Activated T-cell treated with anti-CD3 and anti-CD28 coated beads for 1 hour (primary cell): ENCODE measurements at places on chromosomes 2 and 18.

- no peak for DNase-seq
Measured at GRCh38 chr2:91442246-91442905, 2750.9 kb downstream of the RPIA start.

DNA sequence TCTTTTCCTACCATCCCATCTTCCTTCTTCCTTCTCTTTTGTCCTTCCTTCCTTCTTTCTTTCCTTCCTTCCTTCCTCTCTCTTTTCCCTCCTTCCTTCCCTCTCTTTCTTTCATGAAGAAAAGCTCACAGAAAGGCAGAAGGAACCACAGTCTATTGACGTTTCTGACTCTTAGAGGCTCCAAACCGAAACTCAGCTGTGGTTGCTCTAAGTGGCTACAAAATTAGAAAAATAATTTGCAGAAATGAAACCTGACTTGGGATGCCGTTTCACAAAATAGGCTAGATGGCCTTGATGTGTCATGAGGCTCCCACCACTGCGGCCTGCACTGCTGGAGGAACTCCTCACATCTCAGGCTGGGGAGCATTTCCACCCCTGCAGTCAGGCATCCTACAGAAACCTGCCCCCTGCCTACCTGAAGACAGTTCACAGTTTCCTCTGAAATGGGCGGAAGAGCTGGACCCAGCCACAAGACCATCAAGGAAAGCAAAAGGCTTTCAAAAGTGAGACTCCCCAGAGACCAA, 165.6 kb downstream of the SMAD7 start:
- no peak for DNase-seq

GRCh38 chr2:105231232-105231619, 10.3 kb upstream of the GPR45 start:
- no peak for DNase-seq

DNA sequence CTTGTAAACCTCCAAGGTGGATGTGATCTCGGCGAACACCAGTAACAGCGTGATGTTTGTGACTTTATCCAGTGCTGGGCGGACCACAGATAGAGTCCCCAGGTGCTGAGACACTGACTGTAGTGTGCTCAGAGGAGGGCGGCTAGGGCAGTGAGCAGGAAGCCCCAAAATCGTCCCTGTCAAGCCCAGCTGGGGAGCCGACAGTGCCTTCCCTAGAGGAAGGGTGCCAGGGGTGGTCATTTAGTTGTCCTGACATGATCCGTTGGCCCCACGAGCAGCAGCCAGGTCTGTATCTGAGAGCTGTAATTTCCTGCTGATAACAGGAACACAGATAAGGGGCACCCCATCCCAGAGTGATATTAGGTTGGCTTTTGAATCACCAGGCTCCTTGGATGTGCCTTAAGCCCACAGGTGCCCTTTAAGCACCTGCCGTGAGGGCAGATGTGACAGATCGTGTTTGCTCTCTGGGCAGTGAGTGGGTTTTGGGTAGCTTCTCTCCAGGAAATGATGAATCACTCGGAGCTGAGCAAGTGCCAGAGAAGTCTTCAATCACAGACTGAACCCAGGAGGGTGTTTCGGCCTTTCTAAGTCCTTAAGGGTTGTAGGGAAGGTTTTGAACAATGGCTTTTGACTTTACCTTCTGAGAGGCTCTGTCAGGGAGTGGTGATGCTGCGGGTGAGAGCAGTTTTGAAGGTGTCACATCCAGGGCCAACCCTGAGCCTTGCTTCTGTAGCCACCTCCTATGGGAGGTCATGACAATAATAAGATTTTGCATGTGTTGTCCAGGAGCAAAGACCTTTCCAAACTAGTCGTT, 7.7 kb downstream of the LPIN1 start:
- peak; percentile 43 for DNase-seq

DNA sequence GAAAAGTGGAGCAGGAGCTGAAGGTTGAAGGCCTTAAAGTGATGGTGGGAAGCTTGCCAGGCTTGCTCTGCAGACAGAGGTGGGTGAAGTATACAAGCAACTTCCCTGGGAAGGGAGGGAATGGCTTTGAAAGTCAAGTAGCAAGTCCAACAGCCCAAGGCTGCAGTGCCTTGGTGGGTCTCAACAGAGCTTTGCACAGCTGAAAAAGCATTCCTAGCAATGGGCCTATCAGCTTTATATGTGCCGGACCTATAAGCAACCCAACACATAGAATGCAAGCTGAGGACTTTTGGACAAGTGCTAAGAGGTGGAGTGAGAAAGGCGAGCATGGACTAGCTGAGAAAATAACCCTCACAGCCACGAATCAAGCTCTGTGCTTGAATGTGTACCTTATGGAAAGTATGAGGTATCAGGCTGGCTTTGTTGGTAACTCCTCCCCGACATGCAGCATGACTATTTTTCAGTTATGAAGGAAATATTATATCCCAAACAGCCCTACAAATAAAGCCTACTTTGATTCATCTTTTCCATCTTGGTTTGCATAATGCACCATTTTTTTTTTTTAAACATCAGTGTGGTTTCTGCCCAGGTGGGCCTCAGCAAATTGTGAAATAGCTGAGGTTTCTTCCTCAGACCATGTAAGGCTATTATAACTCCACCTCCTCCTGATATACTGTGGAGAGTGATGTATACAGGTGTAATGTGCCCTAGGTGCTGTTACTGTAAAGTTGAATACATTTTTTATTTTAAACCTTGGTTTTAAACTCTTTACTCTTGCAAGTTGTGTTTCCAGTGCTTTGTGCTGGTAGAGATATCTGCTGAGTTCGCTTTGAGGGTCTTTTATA, 241.4 kb upstream of the CXCR4 start:
- DNase-seq = no peak

DNA sequence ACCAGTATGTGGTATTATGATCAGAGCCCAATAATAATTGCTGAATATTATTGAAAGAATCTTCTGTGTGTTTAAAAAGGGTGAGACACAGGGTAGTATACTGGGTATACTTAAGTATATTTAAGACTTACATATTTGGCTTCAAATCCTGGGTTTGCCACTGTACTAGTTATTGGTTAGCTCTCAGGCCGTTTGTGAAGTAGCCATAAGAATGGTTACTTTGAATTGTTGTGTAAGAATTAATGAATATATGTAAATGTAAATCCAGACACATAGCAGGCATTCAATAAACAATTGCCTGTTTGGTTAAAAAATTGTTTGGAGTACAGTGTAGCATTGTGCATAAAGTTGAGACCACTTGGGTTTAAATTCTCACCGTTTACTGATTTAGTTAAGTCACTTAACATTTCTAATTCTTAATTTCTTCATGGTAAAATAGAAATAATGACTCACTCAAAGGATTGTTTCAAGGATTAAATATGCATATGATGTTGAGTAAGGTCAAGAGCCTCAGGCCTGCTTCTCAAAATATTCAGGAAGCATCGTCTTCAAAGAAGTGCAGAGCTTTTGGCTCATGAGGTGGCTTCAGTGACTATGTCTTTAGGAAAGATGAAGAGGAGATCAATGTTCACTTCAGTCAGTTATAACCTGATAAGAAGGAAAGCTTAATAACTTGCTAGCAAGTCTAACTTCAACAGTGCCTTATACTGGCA, 207.9 kb upstream of the NT5C1B start:
- DNase-seq = no peak

- DNase-seq = no peak
Measured at GRCh38 chr2:216405588-216405987, 6.7 kb upstream of the SMARCAL1 start.

DNA sequence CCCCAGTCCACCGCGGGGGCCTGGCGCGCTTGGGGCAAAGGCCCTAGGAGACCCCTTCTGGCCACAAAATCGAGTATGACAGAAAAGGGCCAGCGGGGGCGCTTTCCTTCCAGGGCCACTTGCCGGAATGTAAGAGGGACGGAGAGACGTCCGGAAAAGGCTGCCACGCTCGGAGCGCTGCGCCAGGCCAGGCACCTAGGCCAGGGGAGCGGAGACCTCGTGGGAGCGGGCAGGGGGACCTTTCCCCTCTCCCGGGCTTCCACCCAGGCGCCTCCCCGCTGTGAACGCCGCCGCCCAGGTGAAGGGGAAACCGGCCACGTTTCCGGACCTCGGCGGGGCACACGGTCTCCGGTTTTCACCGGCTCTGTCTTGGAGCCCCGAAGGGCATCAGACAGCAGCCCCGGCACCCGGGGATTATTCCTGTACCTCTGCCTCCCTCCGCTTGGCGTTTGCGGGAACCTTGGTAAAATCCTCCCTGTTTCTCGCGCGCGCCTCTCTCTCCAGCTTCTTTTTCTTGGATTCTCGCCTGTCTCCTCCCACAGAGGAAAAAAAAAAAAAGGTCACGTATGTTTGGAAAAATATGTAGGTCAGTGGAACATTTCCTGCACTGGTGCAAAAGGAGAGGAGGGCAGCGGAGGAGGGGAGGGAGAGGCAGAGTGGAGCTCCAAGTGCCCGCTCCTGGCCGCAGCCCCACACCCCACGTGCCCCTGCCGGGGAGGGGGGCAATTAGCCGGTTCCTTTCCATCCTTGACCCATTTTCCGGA, 1.2 kb upstream of the NPAS2 start:
- peak; percentile 3 for DNase-seq

- no peak for DNase-seq
Measured at GRCh38 chr2:105910497-105911238, 166.0 kb downstream of the NCK2 start.

- no peak for DNase-seq
Measured at GRCh38 chr2:238066218-238066617, 5.4 kb downstream of the SCLY start.

- DNase-seq = no peak
Measured at GRCh38 chr2:26740346-26740745, 23.7 kb upstream of the SLC35F6 start.

DNA sequence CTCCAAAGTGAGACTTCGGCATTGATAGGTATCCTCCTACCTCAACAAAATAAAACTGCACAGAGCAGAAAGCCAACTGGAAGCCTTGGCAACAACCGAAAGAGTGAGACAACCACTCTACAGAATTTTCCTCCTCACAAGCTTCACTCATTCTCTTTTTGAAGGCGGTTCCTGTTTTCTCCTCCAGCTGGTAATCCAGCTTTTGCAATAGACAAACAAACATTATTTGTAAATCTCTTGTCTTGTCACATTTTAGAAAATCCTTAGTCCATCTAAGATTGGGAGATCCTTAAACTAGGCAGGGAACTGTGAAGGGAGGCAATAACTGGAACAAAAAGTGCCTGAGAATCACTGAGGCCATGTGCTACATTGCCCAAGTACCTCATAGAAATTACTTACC, 332.4 kb downstream of the BCL11A start:
- DNase-seq = no peak

GRCh38 chr2:111164078-111164477, 43.4 kb downstream of the BCL2L11 start:
- no peak for DNase-seq

DNA sequence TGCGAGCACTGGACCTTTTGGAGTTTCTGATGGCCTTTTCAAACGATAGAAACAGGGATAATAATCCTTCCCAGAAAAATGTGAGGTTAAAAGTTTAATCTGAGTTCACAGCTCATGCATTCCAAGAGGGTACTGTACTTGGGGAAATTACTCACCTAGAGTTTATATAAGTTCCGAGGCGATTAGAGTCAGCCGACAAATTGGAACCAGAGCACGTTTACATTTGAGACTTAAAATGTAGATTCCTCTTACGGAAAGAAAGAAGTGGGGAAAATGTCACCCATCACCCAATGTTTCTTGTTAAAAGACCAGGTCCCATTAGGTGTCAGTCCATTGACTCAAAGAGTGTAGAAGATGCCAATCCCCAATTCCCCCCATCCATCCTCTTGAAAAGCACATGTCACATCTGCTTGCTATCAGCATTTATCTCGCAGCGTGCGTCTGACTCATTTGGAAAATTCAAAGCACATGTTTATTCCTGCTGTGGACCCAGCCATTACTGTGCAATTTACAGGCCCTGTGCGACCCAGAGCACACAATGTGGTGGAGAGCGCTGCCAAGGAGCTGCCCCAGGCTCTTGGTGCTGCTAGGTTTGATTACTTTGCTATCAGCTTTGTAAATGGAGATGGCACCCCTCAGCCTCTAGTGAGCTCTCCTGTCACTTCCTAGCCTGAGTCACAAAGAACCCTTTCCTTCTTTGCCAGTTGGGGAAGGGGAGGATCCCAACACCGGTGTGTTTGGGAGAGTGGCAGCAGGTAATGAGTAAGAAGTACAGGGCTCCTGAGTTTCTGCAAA, 104.8 kb downstream of the COLEC12 start:
- no peak for DNase-seq

DNA sequence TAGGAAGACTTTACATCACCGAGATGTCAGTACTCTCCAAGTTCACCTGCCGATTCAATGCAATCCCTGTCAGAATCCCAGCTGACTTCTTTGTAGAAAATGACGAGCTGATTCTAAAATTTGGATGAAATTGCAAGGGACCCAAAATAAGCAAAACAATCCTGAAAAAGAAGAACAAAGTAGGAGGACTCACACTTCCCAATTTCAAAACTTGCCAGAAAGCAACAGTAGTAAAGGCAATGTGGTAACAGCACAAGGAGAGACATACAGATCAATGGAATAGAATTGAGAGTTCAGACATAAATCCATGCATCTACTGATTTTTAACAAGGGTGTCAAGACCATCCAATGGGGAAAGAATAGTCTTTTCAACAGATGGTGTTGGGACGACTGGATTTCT, 52.2 kb downstream of the SMAD7 start:
- no peak for DNase-seq

GRCh38 chr2:207352978-207353671, 176.6 kb upstream of the CREB1 start:
- no peak for DNase-seq

DNA sequence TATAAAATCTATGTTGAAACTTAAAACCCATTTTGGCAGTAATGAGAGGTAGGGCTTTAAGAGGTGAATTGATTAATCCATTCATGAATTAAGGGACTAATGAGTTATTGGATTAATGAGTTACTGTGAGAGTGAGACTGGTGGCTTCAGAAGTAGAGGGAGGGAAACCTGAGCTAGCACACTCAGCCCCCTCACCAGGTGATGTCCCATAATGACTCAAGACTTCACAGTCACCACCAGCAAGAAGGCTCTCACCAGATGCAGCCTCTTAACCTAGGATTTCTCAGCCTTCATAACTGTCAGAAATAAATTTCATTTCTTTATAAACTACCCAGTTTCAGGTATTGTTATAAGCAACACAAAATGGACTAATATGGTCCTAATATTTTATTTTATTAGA, 621.7 kb upstream of the ACVR2A start:
- DNase-seq = no peak

GRCh38 chr2:27715318-27716210, 51.9 kb downstream of the SLC4A1AP start:
- no peak for DNase-seq
